ENCODE measurements at places on chromosomes 5 and 9. TPM values are rescaled to one million over a fixed set of nuclear protein-coding genes. Genes with fewer than 3 reads are reported as not detected.

DNA sequence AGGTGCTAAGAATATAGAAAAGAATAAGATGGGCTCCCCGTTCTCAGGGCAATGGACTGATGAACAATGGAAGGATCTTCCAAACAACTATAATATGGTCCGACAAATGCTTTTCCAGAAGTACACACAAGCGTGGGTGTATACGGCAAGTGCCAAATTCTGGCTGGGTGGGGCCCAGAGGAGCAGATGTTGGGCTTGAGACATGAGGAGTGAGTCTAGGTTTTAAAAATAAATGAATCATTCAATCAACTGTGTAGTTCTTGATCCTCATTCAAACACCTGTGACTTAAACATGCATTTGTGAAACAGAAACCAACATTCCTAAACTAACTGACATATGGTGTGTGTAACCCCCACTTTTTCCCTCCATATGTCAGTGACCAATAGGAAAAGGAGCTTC, 47.9 kb downstream of the MFAP3 start:
- H3K27ac ChIP-seq = no peak overlapping the region
- H3K4me1 ChIP-seq = no peaks in the 10 kb centered on the region
- no peak overlapping the region for H3K4me3 ChIP-seq
- no peaks in the 10 kb centered on the region for H3K27me3 ChIP-seq

DNA sequence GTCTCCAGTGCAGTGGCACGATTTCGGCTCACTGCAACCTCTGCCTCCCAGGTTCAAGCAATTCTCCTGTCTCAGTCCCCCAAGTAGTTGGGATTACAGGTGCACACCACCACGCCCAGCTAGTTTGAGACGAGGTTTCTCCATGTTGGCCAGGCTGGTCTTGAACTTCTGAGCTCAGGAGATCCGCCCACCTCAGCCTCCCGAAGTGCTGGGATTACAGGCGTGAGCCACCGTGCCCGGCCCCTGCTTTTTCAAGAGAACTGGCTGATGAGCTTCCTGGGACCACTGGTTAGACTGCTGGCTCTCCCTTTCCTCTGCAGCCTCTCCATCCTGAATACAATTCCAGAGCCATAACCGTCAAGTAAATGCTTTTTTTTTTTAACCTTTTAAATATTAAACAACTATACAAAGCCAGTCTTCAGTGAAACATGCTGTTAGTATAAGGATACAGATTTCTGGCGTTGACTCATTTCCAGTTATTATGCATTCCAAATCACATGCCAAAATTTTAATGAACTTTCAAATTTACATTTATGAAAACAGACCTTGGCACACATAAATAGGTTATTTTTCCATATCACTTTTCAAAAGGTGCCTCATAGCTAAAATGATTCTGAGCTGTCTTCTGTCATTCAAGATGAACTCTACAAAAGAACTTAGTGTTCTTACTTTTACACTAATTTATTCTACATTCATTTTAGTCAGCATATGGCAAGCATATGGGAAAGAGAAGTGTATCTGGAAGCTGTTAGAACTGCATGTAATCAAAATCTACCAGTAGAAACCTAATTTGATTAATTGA, 116.0 kb downstream of the MLLT3 start:
- no peaks in the 10 kb centered on the region for H3K36me3 ChIP-seq
- DNase-seq = no peak
- no peak overlapping the region for H3K27ac ChIP-seq
- H3K27me3 ChIP-seq = no peaks in the 10 kb centered on the region
- no peak overlapping the region for H3K4me3 ChIP-seq

GRCh38 chr9:2022560-2022959, 7.4 kb downstream of the SMARCA2 start:
- no peak overlapping the region for H3K4me3 ChIP-seq
- no peak for DNase-seq
- H3K27ac ChIP-seq = no peak overlapping the region
- peaks cover 91% of the 10 kb centered on the region for H3K4me1 ChIP-seq
- no peaks in the 10 kb centered on the region for H3K27me3 ChIP-seq

GRCh38 chr9:133230093-133230492, 21.0 kb upstream of the OBP2B start:
- H3K36me3 ChIP-seq = no peaks in the 10 kb centered on the region
- H3K27me3 ChIP-seq = peaks cover 25% of the 10 kb centered on the region
- H3K4me3 ChIP-seq = no peak overlapping the region
- no peak overlapping the region for H3K27ac ChIP-seq
- no peaks in the 10 kb centered on the region for H3K4me1 ChIP-seq

The HAVCR2 gene
- total RNA-seq = 6.8 TPM

The SLC27A6 gene
- total RNA-seq = 0.82 TPM

The ORM2 gene
- total RNA-seq = not detected

The MELK gene
- 1.2 TPM for total RNA-seq
